Mucosa of descending colon (tissue), 3 donors: ENCODE measurements at places on chromosomes 12 and 14. TPM values are rescaled to one million over a fixed set of nuclear protein-coding genes. Genes with fewer than 3 reads are reported as not detected.
A peak's percentile ranks its signal among the peaks of the same experiment; 100 is the strongest.

- DNase-seq, result peak; percentile 73
These were observed 882 bp downstream of the HECTD1 start for GRCh38 chr14:31206536-31207286.

DNA sequence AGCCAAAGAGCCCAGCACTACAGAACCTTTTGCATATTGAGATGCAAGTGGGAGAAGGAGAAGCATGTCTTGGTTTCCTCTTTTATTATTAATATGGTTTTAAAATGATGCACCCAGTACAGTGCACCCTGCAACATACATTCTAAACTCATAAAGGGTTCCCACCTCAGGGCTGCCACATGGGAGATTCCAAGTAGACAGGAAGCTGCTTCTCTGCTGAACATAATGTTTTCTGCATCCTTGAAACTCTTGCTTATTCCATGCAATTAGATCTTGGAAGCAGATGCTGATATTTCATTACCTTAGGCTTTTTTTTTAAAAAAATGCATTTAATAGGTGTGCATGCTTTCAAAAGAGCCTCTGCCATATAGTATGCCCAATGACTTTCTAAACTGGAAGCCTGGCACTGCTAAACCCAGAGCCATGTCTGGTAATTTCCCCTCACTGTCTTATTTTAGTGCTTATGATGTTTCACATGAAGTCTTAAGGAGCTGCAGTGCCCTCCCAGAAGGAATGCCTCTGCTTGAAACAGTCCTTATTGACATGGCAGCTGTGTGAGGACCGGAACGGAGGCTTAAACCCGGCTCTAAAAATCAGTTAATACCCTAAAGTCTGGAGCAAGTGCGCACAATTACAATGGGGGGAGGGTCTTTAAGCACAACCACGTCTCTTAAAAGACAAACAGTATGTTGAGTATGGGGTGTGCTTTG lies 2.0 kb upstream of the SIX1 start:
- DNase-seq, result no peak

DNA sequence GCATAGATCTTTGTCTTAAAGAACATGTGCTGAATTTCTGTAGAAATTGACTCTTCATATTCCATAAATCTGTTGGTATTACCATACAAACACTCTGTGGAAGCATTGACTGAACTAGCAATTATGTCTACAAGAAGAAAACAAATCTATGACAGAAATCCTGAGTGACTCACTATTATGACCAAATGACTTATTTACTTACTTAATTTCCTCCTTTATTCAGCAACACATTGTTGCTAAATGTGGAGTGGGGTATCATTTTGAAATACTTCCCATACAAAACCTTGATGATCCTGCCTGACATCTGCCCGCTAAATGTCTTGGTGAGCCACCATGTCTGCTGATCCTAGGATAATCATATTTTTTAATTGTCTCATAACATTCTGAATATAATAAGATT lies 99.1 kb upstream of the SLCO1C1 start:
- no peak for DNase-seq

DNA sequence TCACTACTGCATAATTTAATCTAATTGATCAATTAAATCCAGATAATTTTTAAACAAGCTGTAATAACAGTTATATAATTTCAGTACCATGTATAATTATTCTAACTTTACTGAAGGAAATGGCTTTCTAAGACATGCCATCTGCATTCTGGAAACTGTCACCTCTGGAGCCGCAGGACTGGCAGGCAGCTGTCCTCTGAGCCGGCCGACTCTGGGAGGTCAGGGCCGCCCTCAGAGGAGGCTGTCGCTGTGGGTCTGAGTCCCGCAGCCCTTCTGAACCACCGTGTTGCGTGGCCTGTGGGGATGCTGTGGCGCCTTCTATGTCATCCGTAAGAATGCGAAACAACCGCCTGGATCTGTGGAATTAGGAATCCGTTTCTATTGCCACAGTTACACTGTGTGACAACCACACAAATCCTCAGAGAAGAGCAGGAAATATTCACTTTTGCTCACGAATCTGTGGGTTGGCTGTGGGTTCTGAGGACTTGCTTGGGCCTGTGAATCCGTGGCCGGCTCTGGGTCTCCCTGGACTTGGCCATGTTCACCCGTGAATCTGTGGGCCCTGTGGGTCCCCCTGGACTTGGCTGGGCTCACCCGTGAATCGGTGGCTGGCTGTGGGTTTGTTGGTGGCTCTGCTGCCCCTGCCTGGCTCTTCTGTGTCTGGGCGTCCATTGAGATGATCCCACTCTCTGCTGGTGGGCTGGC lies 17.2 kb upstream of the GALNT9 start:
- no peak for DNase-seq

GRCh38 chr12:51076236-51076930 lies 7.0 kb downstream of the CSRNP2 start:
- DNase-seq, result no peak

DNA sequence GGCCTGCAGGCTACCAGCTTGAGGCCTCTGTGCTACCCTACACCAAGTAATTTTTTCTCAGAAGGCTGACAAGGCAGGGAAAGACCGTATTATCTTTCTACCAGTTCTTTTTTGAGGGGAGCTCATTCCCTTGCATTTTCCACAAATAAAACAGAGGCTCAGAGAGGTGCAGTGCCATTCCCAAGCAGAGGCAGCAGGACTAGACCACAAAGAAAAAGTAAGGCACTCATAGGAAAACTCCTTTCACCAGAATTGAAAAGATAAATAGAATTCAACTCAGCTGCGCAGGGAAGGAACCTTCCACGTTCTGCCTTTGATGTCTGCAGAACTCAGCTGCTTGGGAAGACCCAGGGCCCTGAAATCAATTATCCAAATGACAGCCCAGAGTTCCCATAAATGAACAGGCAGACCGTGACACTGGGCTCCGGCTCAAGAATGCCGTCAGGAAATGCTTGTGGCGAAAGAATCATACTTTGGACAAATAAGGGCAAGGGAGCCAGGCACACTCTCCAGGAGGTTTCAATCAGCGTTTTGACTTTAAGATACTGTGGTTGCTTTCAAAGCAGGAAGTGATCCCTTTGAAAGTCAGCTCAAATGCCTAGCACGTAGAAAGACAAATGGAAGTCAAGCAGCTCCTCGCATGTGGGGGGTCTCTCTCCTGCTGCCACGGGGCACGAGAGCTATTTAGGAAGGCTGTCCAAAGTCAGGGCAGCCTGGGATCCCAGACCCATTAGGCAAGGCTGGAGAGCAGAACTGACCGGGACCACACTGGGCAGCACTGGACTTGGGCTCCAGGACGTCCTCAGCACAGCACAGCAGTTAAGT lies 14.0 kb downstream of the KCTD10 start:
- DNase-seq, result peak; percentile 72

DNA sequence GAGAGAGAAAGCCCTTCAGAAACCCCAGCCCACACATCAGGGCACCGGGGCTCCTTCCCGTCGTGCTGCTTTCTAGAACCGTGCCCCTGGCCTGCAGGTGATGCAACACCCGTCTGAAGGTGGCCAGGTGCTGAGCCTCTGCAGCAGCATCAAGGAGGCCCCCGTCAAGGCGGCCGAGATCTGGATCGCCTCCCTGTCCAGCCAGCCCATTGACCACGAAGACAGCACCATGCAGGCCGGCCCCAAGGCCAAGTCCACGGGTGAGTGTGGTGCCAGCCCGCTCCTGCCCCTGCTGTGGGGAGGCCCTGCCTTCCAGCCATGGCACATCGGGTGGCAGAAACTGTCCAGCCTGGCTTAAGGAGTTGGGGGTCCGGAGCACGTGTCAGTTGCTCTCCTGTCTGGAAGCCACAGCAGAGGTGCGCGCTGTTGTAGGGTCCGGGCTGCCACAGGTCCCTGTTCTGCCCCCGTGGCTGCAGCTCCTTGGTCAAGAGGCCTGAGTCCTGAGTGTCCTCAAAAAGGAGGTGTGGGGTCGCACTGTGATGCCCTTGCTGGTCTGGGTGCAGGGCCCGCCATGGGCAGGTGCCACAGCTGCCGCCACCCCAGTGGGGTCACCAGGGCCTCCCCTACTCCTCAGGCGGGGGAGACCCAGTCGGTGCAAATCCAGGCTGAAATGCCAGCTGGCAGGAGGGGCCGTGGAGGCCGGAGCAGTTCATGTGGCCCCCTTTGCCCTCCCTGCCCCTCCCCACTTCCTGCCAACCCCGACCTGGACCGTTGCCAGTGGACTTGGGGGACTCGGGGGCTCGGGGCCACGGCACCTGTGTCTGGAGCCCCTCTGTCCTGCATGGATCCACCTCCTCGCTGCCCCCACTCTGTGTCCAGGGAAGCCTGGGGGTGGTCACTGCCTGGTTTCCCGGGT lies 31.0 kb upstream of the TEX22 start:
- no peak for DNase-seq

- DNase-seq, result peak; percentile 56
These were observed 6.4 kb upstream of the ZNF385A start for GRCh38 chr12:54390668-54391551.

GRCh38 chr14:22995889-22996625 lies 13.7 kb upstream of the AJUBA start:
- no peak for DNase-seq

- no peak for DNase-seq
These were observed 17.1 kb downstream of the CDKL1 start for GRCh38 chr14:50379563-50379962.

GRCh38 chr14:95198320-95198719 lies 41.0 kb upstream of the DICER1 start:
- no peak for DNase-seq

The ARHGEF25 gene
- 11.0 TPM for total RNA-seq

DNA sequence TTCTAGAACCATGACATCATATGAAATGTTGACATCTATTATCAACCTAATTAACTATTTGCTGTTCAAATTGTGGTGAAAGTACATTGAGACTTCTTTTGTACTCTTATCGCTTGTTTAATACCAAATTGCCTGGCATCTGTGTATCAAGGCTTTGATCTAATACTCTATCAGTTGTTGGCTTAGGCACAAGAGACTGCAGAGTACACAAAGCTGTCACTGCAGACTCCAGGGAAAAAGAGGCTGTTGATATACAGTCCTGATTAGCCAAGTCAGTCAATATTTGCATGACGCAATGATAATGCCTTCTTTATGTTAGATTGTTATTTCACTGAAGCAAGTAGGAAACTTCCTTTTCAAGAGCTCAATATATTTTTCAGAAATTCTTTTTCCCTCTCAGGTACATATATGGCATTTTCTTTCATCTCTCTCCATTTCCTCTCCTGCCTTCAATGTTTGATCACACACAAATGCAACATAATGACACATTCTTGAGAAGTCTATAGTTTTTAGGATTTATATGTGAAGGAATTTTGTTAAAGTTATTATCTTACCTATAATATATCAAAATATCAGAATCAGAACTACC lies 32.3 kb upstream of the PTCSC3 start:
- DNase-seq, result no peak

DNA sequence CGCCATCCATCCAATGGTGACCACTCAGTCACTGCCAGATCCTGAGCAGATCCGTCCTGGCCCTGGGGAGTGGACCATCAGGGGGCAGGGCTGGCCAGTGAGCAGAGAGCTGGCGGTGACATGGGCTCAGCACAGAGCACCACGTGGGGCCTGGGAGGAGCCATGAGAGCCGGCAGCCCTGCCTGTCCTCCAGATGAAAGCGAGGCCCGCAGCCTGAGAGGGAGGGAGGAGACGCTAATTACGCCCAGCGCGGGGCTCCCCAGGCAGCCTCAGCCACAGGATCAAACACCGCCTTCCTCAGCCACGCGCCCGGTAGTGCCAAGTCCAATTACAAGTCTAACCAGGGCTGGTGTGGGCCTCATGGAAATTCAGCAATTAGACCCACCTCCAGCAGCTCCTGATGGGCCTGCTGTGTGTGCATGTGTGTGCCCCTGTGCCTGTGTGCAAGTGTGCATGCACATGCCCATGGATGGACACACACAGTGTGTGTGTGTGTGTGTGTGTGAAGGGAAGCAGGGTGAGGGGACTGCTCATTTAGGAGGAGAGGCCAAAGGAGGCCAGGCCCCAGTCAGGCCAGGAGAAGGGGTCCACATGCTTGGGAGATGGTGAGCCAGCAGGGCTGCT lies 68.0 kb downstream of the KIF26A start:
- DNase-seq, result peak; percentile 81
